ENCODE measurements at places on chromosomes 11 and 22. TPM values are rescaled to one million over a fixed set of nuclear protein-coding genes. Genes with fewer than 3 reads are reported as not detected.

The SERPIND1 gene
- polyA plus RNA-seq, result not detected

The VPREB3 gene
- polyA plus RNA-seq, result 2.1 TPM

The FAM83F gene
- not detected for polyA plus RNA-seq

The PDE3B gene
- 32.8 TPM for polyA plus RNA-seq

The C11orf21 gene
- 13.4 TPM for polyA plus RNA-seq

The ALDH3B1 gene
- polyA plus RNA-seq, result not detected

The ATP6V1E1 gene
- polyA plus RNA-seq, result 124 TPM
